ENCODE measurements at places on chromosomes 6 and 20. TPM values are rescaled to one million over a fixed set of nuclear protein-coding genes. Genes with fewer than 3 reads are reported as not detected.

Gene CDH4
- total RNA-seq: 6.4 TPM

- DNase-seq: peak; percentile 92
These were observed at the start of gene MTCL3 for GRCh38 chr6:127518710-127519468. MTCL3 (minus strand) TSS chr6:127519335.

Gene BCAS1
- 0.17 TPM for total RNA-seq

DNA sequence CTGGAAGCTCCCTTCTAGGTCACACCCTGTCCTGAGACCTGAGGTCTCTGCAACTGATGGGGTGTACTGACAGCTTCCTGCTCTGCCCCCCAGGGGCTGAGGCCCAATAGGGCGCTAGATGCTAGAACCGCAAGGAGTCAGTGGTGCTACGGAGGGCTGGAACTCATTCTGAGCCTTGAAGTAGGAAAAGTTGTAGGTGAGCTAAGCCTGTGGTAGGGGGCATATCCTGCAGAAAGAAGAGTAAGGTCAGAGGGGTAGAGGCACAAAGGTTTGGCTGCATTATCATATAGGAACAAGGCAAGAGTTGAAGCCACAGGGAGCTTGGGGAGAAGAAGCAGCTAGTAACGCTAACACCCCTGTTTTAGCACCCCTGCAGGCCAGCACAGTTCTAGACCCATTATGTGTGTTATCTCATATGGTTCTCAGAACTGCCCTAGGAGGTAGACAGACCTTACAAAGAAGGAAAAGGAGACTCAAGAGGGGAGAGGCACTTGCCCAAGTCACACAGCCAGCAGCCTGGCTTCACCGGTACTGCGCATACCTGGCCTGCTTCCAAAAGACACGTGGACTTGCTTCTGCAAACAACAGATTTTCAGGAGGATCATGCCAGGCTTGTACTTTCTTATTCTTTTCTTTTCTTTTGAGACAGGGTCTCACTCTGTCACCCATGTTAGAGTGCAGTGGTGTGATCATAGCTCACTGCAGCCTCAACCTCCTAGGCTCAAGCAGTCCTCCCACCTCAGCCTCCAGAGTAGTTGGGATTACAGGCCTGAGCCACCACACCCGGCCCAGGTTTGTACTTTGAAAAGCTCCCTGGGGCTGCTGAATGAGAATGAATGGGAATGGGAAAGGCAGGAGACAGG is 156.1 kb downstream of the MRPL14 start:
- no peak for DNase-seq

GRCh38 chr20:23193801-23194384 is 107.8 kb upstream of the CD93 start:
- peak; percentile 28 for DNase-seq

- DNase-seq: no peak
These were observed 87.1 kb upstream of the SULF2 start for GRCh38 chr20:47872341-47872740.

Gene RFX6
- total RNA-seq: not detected

GRCh38 chr20:1267809-1268374 is 1.8 kb downstream of the SNPH start:
- no peak for DNase-seq

Gene GDAP1L1
- total RNA-seq: not detected

Gene RNF217
- total RNA-seq: 14.6 TPM

DNA sequence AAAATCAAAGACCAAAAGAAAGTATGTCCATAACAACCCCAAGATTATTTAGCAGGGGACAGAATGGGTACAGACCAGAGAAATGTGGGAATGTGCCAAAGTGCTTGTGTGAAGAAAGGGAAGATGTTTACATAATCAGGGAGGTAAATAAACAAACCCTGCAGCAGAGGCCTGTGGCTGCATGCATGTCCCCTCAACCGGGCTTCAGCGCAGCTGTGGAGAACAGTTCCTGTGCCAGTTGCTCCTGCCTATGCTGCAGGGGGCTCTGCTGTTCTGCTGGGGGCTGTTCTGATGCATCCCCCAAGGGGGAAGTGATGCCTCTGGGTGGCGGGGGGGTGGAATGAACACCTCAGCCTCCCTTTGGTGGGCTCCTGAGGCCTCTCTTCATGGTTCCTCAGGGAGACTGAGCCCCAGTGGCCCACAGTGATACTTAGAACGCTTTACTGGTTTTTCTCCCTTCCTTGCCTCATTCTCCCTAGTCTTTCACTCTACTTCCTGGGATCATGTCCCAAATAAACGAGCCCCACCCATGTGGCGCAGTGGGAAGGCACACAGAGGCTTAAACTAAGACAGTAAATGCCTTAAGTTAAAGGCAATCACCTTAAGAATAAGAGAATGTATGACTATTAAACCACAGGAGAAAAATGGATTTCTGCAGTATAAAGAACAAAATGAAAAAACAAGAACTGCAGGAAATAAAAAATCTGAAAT is 23.0 kb downstream of the RAB23 start:
- no peak for DNase-seq

DNA sequence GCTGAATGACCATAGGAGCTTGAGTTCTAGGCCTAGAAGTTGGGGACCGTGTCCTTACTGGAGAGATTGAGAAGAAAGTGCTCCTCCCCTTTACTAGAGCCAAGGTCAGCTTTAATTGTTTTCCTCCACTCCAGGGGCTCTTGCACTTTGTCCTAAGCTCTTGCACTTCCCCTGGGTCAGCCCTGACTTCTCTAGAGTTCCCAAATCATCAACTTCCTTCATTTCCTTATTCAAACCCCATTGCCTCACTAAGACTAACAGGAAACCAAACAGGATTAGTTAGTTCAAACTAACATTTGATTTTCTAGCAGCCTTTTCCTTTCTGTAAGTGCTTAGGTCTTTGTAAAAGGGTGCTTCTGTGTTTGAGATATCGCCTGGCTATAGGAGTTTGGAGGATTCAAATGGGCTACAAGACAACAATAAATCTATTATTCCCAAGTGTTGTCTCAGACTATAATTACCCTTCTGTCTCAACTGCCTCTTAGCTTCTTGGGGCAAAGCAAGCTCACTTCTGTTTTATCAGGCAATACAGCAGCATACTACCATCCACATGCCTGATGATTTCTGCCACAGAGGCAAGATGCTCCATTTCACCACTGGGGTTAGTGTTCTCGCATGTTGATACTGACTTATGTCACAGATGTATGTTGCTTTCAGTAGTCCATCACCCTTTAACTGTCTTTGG is 12.8 kb upstream of the DTNBP1 start:
- no peak for DNase-seq

DNA sequence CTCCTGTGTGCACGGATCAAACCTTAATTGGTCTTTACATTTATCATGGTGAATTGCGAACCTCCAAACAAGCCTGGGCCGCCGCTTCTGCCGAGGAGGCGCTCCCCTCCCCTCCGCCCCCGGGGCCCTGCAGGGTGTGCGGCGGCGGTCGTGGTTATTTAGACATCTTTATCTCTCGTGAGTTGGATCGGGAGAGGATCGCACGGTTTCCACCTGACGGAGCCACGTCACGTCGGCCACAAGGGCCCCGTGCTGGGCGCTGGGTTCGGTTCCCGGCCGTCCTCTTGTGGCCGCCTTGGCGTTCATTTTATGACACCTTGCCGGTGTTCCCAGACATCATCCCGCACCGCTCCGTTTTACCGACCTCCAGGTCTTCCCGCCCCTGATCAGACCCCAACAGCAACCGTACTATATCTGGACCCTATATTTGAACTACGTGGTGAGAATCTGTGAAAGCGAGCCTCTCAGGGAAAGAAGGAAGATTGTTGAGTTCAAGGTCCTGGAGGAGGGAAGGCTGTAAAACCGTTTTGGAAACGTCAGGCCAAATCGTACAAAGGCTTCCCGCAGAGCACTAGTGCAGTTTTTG is 1.3 kb upstream of the CNR1 start:
- DNase-seq: no peak

- no peak for DNase-seq
These were observed at the start of gene ZNF512B for GRCh38 chr20:63969838-63970713. ZNF512B (minus strand) TSS chr20:63969930; CDS start chr20:63967950, 1,980 bp downstream.

Gene SNPH
- total RNA-seq: 5.9 TPM

DNA sequence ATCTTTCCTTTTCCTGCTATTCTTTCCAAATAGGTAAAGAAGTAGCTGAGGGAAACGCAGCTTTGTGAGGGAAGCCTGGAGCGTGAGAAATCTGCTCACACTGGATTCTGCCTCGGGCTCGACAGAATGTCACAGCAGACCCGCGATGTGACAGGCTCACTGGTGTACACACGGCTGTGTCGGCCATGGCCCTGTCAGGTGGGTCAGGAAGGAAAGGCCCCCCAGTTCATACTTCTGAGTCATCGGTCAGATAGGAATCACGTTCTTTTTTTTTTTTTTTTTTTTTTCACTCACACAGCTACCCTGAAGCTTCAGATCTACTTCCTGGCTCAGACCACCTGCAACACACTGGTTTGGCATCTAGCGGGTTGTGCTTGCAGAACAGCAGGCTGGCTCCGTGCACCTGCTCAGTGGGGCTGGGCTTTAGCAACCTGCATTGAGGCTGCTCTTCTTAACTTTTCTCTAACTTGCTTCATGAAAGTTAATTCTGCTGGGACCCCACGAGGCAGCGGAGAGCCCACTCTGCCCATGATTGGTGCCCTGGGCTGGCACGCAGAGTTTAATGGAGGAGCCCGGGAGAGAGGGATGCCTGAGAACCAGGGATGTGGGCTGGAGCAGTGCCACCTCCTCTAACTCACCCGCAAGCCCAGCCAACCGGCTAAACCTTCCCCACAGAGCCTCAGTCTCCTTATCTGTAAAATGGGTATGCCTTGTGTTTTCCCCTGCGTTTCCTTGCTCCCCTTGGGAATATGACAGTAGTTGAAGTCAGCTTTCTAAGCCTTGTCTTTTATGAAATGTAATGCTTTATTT is 61.5 kb upstream of the FNDC1 start:
- no peak for DNase-seq

DNA sequence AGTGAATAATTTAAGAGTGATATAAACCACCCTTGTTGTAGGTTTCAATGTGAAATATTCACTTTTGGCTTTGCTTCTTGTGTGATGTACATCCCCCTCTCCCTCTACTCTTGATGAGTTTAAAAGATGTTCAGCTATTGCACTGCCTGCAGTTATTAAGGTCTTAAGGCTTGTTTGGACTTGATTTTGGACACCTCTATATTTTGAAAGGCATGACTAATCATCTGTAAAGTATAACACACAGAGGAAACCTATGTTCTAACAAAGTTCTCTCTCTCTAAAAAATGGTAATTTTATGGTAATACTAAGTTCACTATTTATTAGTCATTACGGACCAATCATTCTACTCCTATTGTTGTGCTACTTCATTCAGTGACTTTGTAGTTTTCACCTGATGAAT is 1719.9 kb downstream of the GRIK2 start:
- no peak for DNase-seq

DNA sequence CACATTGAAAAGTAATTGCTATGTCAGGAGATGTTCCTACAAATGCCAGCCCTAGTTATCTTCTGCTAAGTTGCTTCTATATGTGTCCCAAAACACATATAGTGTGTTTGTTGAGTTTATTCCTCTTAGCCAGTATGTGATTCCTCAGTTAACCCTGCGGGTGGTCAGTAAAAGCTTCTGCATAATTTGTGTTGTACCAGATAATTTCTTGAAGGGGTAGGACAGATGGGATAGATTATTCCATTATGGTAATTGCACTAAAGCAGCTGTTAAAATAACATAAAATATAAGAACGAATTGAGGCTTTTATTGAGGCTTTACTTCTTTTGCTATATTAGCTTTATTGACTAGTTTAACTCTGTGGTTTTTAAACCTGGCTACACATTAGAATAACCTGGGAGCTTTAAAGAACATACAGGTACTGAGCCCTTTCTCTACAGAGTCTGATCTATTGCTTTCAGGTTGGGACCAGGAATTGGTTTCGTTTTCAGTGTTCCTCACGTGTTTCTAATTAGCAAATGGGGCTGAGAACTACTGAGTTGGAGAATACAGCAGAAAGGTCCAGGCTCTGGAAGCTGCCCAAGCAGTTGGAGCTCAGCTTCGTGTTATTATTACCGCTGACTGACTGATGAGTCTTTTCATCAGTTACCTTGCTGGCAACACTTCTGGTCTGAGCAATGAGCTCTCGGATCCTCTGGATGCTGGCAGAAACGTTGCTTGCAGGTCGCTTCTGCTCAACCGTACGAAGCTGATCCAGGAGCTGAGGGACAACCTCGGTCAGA is 56.9 kb downstream of the FAM229B start:
- DNase-seq: no peak

DNA sequence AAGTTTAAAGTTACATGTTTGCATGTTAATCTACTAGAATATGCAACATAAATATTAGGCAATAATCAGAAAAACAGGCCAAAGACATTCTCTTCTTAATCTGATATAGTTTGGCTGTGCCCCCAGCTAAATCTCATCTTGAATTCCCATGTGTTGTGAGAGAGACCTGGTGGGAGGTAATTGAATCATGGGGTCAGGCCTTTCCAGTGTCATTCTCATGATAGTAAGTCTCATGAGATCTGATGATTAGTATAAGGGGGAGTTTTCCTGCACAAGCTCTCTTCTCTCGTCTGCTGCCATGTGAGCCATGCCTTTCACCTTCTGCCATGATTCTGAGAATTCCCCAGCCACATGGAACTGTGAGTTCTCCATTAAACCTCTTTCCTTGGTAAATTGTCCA is 1241.7 kb upstream of the ADGRB3 start:
- DNase-seq: no peak

- DNase-seq: no peak
These were observed 118.8 kb downstream of the ZMYND8 start for GRCh38 chr20:47237715-47238114.

GRCh38 chr6:104705916-104706442 is 153.7 kb downstream of the HACE1 start:
- no peak for DNase-seq

- no peak for DNase-seq
These were observed 27.4 kb upstream of the STXBP5 start for GRCh38 chr6:147176795-147177194.

Gene PI16
- not detected for total RNA-seq

GRCh38 chr6:29917857-29918256 is 24.5 kb upstream of the HLA-A start:
- DNase-seq: no peak

DNA sequence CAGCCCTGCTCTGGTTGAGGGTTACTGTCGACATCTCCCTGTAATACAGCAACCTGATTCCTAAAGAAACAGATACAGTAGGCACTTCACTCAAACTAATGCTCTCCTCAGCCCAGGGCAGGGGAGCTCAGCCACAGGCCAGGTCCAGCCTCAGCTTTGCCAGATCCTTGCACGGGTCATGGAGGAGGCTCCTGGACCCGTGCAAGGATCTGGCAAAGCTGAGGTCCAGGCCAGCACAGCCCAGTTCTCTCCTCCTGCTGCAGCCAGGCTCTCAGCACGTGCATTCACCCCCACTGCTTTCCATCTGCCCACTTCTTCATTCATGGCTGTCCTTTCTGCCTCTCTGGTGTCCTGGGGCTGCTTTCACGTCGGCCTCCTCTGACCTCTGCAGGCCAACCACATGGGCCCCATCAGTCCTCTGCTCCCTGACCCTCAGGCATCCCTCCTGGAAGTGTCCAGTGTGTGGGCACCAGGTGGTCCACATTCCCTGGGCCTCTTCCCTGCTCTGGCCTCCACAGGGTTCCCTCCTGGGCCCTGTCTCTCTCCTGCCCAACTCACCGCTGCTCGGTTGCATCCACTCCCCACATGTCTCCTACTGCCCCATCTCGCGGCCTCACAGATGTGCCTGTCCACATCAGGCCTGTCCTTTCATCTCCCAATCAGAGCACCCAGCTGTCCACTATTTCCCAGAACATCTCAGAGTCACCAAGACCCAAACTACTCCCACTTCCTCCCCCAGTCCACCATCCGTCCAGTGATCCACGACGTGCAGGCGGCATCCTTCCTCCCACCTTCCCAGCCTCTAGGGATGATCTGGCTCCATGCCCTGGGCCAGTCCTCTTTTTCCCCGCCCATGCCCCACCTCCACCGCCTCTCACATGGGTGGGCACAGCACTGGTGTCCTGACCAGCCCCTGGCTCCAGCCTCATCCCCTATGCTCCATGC is 11.8 kb upstream of the CD93 start:
- no peak for DNase-seq

Gene ADGRF1
- 18.3 TPM for total RNA-seq

Gene ACTL10
- 4.2 TPM for total RNA-seq

Gene SLC17A1
- total RNA-seq: 18.4 TPM

Data from renal cortical epithelial cell (primary cell).